ENCODE measurements at places on chromosomes 7 and 10.

DNA sequence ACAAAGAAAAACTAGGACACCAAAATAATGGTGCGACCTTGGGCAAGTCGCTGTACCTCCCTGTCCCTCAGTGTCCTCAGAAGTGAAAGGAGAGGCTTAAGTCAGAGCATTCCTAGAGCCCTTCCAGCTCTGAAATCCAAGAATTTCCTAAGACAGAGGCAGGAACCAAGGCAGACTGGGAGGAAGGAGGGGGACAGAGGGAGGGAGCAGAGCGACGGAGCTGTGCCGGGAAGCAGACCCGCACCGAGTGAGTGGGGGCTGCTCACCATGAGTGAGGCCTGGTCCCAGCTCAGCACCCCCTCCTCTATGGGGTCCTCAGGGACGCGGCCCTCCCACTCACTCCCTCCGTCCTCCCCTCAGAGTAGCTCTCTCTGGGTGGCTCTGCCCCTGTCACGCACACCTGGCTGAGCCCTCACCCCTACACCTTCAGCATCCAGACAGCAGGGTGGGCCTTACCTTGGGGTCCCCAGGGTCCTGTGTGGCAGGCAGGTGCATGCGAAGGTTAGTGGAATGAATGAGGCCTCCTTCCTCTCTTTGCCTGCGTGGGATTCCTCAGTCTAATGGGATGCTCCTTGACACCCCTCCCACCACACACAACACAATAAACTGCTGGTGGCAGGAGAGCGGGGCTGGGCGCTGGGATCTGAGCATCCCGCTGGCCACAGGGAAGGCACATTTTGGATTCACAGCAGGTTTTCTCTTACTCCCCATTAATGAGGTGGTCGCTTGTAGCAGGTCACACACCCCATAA is 4.6 kb upstream of the SMARCD3 start:
- no peak for DNase-seq

GRCh38 chr7:34385384-34385783 is 272.6 kb upstream of the NPSR1 start:
- no peak for DNase-seq

DNA sequence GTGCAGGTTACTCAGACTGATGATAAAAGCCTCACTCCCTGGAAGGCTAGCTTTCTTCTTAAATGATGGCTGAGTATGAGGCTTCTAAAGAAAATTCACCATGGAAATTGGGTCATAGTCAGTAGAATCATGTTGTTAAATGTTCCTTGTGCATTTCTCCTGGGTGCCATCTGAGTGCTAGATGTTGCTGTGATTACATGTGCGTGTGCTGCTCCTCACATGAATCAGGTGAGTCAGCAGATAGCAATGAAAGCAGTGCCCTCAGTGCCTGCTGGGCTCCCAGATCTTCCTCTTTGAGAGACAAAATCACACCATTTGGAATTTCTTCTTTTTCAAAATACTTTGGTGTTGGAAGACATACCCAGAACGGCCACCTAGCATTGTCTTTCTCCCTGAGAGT is 331.7 kb downstream of the XPNPEP1 start:
- DNase-seq, result no peak

- no peak for DNase-seq
Observed at GRCh38 chr10:42929993-42930392, 146.9 kb upstream of the RET start.

- DNase-seq, result no peak
Observed at GRCh38 chr10:132305654-132306342, 2.0 kb downstream of the STK32C start.

GRCh38 chr7:26343837-26344236 is 52.2 kb downstream of the SNX10 start:
- no peak for DNase-seq

DNA sequence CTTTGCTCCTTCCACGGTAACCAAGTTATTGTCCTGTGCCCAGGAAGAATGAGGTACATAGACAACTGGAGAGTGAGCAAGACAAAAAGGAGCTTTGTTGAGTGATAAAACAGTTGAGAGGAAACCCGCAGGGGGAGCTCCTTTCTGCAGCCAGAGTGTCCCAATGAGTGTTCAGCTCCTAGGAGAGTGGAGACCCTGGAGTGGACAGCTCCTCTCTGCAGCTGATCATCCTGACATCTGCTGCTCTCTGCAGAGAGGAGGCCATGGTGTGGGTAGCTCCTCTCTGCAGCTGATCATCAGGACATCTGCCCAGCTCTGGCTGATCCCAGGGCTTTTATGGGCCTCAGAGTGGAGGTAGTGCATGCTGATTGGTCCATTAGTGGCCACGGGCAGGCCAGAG is 53.4 kb upstream of the PCDH15 start:
- no peak for DNase-seq

GRCh38 chr7:55366461-55367070 is 1.4 kb downstream of the LANCL2 start:
- peak; percentile 46 for DNase-seq

DNA sequence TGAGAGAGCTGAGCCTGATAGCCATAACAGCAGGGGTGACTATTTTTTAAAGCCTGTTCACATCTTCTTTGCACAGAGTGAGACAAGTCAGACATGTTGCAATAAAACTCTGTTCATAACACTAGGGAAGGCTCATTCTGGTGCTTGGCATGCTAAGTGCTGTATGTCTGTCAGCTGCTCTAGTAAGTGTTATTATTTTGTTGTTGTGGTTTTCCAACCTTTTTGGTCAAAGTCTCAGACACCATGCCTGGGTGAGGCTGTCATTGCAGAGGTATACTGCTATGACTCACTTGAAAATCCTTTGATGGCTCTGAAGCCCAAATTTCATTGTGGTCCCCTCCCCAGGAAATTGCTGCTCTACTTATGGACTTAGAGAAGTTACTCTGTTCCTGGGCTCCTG is 129.7 kb downstream of the ADRA2A start:
- DNase-seq, result no peak

DNA sequence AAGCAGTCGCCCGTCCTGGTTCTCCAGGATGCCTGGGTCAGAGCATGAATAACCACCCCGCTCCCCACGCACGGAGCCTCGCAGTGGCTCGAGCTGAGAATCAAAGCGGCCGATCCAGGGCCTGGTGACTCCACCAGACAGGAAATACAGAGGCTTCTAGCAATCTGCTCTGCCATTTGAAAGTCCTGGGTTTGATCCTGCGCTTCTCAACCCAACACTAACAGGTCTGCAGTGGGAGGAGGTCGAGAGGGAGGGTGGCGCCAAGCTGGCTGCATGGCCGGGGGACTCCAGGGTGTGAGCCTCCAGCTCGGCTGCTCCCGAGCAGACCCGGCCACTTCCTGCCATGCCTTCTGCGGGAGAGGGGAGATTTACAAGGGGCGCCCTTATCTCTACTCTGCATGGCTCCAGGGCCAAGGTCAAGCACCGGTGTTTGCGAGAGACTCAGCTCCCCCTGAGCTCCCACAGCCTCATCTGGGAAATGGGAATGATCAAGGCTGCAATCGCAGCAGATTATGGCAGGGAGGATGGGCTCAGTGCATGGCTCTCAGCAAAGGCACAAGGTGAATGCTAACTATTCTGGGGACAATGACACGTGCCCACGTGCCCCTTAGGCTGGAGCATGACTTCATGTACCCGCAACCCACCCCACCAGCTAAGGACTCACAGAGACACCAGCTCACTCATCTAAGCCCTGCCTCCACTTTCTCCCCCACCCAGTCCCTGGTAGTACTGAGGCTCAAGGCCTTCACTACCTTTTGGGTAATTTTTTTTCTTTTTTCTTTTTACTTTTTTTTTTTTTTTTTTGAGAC is 73.9 kb upstream of the TNRC18 start:
- no peak for DNase-seq

DNA sequence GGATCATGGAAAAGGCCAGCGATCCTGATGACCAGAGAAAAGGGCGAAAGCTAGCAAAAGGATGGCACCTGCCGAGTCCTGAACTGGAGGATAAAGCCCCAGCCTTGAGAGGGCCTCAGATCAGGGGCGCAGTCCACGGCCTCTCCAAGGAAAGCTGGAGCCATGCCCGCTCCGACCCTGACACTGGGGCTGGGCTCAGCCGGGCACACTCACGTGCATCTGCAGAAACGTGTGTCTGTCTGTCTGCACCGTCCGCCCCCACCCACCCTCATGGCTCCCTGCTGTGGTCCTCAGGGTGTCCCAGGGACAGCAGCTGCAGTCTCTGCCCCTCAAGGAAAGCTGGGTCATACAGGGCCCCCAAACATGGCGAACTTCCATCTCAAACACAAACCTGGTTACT is 200.5 kb downstream of the TCERG1L start:
- DNase-seq, result no peak

All from NCI-H82 (cell line).